T follicular helper cell (primary cell): ENCODE measurements at places on chromosomes 6 and 20.

- DNase-seq: no peak
These were observed at the start of gene TBXT for GRCh38 chr6:166167801-166168615. TSS of gene TBXT (minus strand) at chr6:166167851. CDS start at chr6:166167591, 260 bp downstream.

DNA sequence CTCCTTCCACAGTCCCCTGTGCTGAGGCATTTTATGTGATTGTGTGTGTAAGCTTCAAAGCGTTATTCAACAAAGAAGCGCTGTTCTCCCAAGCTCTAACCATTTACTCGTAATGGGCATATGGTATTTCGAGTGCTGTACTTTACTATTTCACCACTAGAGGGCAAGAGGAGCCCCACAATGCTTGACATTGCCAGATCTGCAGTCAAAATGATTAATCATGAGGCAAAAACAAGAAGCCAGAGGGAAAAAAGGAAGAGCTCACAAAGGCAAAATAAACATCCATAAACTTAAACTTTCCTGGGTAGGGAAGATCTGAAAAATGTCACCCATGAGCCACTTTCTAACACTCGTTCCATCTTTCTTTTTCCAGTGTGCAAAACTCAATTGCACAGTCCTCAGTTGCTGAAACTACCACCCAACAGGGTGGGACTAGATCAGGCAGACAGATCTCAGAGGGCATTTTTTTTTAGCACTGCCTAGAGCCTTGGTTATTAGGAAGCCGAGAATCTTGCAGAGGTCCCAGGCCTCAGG is 215.0 kb upstream of the PLCB4 start:
- DNase-seq: no peak

GRCh38 chr6:33641144-33641543 is 20.0 kb downstream of the ITPR3 start:
- no peak for DNase-seq

DNA sequence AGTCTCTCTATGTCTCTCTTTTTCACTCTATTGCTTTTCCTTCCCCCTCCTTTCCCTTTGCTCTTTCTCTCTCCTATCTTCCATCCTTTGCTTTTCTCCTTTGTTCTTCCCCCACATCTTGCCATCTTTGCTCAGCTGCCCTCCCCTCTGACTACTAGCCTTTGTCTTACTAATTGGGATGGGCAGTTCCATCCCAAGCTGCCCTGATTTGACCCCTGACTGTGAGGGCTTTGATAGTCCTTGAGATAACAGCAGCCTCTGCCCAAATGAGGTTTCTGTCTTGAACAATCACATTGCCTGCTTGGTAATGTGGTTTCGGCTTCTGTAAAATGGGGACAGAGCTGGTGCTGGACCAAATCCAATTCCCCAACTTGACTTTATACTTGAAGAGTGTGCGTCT is 327.7 kb downstream of the DHX35 start:
- DNase-seq: no peak

GRCh38 chr6:36722879-36723278 is 25.3 kb downstream of the RAB44 start:
- DNase-seq: no peak

- DNase-seq: no peak
These were observed 117.8 kb upstream of the KCNG1 start for GRCh38 chr20:51140671-51141070.

DNA sequence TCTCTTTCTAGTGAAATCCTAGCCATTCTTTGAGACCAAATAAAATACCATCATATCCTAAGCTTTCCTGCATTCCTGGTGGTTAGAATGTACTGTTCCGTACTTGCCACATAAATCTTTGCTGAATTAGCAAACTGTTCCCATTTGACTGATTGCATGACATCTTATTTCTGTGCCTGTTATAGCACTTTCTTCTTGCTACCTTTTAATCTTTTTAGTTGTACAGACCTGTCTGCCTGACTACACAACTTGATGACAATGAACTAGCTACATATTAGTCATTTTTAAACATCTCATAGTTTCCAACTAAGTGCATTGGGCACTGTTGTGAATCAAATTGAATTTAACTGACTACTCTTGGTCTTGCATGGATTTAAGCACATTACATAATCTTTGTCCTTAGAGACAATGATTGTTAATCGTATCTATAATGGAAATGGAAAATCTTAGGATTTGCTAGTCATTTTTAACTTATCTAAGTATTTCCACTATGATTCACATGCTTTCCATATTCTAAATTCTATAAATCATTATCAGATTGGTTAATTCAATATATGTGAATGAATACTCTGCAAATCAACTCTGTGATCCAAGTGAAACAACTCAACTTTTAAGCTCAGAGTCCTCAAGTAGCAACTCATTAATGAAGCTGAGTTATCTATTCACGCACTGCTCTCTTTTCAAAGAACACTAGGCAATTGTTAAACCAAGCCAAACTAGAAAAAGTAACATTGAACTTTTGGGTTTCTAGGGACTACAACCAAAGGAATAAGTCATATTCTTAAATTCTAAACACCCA is 109.0 kb downstream of the TNFRSF21 start:
- DNase-seq: no peak

- DNase-seq: peak; percentile 46
These were observed 897 bp downstream of the CHD6 start for GRCh38 chr20:41617059-41617901.

DNA sequence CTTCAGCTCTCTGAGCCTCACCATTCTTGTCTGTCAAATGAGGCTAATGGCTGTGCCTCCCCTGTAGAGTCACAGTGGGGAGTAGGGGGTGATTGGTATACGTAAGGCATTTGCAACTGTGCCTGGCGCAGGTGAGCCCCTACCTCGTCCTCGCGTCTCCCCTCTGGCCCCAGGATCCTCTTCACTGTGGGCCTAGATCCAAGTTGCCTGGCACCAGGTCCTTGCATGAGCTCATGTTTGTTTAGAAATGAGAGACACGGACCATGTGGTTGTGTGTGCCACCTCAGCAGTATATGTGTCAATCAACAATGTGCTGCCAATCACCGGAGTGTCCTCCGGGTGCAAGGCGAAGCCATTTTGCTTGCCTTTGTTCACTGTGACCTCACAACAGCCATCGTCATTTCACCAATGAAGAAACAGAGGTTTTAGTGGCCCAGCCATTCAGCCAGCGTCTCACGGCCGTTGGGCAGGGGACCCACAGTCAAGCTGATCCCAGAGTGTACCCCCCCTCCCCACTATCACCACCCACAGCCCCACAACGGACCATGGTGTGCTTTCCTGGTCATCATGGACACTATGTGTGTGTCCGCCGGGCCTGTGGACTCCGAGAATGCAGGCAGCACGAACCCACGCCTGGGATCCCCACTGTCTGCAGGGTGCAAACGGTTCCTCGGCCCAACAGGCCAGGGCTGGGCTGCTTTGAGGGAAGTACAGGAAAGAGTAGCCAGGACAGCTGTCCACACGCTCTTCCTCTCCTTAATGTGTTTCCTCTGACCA is 35.9 kb upstream of the STX16 start:
- no peak for DNase-seq

DNA sequence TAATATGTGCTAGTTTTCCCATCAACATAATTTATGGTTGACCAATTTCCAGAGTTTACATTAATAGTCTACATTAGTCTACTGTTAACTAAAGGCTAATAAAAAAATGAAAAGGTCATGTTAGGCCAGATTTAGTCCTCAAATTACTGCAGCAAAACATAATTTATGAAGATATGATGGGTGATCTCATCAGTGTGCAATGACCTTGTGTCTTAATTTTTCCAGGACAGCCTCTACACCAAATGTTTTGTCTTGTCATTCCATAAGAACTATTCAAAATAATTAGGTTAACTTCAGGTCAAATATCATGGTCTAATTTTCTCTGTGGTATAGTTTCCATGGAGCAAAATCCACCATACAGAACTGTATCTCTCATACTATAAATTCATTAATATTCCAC is 234.2 kb downstream of the COL12A1 start:
- no peak for DNase-seq

- no peak for DNase-seq
These were observed 42.6 kb upstream of the PXDC1 start for GRCh38 chr6:3794092-3794491.

- DNase-seq: peak; percentile 66
These were observed 5.1 kb upstream of the TCEA2 start for GRCh38 chr20:64057628-64058498.

- DNase-seq: no peak
These were observed 513.2 kb upstream of the MAN1A1 start for GRCh38 chr6:119862719-119863118.

- no peak for DNase-seq
These were observed 98.2 kb downstream of the UTRN start for GRCh38 chr6:144383336-144383735.

DNA sequence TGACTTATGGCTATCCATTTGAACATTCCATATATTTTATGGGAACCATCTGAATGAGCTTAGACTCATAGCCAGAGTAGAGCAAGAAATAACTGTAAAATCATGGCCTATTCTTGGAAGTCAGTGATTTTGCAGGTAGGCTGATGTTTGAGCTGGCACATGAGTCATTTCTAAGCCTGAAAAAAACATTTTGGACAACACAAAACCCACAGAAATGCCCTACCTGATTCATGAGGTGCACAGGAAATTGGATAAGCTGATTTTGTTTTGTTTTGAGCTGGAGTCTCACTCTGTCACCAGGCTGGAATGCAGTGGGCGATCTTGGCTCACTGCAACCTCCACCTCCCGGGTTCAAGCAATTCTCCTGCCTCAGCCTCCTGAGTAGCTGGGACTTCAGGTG is 443.0 kb downstream of the PKHD1 start:
- DNase-seq: no peak

DNA sequence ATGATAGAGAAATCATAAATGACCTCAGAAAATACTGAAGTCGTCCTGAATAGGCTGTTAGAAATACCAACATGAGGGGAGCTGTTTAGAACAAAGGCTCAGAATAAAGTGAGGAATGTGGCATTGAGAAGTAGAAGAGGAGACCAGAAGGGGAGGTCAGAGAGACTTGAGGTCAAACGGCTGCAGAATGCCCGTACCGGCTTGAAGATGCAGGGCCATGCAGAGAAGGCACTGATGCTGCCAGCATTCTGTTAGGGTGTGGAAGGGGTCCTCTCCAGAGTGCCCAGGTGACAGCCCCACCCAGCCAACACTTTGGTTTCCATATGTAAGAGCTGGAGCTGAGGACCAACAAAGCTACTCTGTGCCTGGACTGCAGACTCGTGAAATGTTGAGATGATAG is 570.9 kb downstream of the CDH26 start:
- DNase-seq: no peak

- no peak for DNase-seq
These were observed 95.9 kb upstream of the CHD6 start for GRCh38 chr20:41714030-41714429.

DNA sequence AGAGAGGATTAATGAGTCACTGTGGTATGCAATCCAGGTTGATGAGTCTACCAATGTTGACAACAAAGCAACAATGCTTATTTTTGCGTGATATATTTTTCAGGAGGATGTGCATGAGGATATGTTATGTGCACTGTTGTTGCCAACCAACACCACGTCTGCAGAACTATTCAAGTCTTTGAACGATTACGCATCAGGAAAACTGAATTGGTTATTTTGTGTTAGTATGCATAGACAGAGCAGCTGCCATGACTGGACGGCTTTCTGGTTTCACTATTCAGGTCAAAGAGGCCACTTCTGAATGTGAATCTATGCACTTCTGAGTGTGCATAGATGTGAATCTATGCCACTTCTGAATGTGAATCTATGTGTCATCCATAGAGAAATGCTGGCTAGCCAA is 134.0 kb upstream of the GRIK2 start:
- no peak for DNase-seq

- no peak for DNase-seq
These were observed 44.5 kb downstream of the TGM2 start for GRCh38 chr20:38120625-38120988.

GRCh38 chr6:17879184-17879583 is 108.3 kb downstream of the KIF13A start:
- no peak for DNase-seq

DNA sequence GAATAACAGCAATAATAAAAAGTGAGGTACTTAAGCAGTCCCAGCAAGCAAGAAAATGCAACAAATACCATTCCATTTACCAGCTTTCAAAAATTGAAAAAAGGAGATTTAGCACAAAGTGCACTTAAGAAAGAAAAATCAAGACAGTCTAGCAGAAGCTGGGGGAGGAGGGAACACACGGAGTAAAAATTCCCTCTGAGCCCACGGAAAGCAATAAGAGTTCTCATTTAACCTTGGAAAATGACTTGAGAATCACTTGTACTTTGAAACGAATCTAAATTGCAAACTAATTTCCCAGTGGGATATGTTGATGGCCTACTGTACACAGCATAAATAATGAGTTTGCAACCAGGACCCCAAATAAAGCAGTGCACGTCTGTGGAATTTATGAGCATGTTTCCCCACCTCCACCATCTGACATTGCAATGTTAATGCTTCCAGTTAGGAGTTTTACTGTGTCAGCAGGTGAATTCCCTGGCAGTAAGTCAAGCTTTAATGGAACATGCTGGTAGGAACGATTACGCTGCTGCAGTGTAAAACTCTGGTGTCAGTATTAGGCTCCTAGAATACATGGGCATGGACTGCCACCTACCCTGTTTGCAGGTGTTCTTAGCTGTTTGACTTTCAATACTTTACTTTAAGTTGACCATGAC is 386.8 kb downstream of the HDGFL1 start:
- no peak for DNase-seq
